ENCODE measurements at places on chromosomes 2 and 18.
A peak's percentile ranks its signal among the peaks of the same experiment; 100 is the strongest.

GRCh38 chr2:19494241-19494640 lies 135.8 kb upstream of the OSR1 start:
- DNase-seq = no peak

DNA sequence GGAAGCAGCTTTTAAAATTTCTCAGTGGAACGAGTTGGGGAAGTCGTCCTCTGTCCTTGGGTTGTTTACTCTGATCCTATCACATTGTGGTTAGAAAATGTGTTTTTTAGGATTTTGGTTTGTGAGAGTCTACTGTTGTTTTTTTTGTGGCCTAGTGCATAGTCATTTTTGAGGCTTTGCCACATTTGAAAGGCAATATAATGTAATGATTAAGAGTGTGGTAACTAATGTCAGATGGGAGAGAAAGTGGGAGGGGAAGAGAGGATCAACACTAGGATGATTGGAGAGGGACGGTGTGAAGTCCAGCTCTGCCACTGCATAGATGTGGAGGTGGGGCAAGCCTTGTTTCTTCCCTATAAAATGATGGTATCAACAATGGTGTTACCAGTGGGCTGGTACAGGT lies 8.5 kb downstream of the SP140L start:
- no peak for DNase-seq

DNA sequence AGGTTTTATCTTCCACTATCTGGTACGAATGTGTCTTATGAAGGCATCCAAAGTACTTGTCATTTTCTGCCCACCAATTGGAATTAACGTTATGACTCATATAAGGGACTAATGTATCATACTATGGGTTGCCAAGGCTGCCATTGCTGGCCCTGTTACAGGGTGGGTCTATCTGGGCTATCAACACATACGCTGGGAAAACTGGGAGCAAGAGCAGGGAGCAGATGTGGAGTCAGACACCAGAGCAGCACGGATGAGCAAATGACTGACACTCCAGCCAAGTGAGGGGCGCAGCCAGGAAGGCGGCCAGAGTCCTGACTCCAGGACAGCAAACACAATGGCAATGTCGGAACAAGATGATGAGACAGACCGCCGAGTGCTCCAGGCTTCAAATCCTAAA lies 145.9 kb downstream of the COPS8 start:
- no peak for DNase-seq

DNA sequence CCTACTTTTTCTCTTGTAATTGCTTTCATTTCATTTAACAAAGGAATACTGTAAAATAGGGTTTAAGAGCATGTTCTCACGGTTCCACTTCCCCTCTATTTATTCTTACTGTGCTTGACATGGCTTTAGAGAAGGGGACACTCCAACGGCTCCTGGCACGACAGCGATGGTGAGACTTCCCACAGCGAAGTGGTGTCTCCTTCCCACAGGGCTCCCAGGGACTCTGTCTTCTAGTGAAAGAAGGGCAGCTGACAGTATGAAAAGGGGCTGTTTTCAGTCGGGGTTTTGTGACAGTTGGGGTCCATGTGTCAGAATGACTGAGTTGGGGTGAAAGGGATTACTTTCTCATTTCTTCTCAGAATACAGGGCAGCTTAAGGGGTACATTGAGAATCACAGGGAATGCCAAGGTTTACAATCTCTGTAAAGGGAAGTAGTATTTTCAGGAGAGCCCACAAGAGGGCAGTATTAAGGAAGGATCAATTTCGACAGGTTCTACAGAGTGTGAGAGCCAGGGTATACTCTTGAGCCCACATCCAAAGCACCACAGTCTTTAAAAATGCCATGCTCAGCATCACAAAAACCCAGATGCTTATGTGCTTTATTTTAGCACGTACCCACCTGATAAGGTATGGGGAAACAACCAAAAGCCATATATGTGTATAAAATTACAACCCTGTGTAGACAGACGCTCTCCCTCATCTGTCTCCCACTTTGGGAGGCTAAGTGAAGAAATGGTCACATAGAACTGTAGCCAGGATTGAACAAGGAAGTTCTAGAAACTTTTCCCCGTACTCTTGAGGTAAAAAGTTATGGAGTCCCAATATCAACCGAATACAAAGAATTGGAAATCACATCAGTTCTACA lies 31.3 kb upstream of the RAPGEF4 start:
- DNase-seq = no peak

DNA sequence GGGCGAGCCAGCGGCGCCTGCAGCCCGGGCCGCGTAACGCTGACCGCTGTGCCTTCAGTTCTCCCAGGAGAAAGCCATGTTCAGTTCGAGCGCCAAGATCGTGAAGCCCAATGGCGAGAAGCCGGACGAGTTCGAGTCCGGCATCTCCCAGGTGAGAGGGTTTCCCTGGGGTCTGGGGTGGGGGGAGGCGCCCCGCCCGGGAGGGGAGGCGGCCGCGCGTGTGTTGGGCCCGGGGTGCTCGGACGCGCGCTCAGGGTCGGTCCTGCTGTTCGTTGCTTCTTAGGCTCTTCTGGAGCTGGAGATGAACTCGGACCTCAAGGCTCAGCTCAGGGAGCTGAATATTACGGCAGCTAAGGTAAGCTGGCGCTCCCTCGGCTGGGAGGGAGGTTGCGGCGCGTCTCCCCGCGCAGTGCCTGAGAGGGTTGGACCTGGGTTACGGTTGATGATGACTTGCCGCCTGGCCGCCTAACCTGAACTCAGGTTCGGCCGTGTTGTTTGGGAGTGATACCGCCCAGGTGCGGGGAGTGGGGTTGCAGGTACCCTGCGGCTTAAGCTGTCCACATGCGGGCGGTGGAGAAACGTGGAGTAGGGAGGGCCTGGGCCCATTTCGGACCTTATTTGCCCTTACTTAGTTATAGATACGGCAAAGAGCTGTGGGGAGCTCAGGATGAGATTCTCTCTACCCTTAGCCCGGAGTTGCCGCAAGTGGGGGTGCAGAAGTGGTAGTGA lies 638 bp downstream of the RPS7 start:
- no peak for DNase-seq

DNA sequence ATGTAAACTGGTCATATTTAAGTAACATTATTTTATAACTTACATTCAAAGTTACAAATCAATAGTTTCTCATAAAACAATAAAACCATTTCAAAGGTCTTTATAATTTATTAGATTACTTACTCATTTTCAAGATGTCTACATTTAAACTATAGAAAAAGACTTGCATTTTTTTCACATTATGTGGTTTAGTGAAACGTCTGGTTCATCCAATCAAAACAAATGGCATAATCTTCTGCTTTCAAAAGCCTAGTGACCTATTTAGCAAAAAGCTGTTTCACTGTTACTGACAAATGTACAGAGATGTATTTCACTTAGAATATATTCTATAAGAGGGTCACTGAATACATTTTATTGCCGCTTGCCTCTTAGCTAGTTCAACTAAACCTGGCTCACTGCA lies 49.3 kb upstream of the MCM6 start:
- no peak for DNase-seq

DNA sequence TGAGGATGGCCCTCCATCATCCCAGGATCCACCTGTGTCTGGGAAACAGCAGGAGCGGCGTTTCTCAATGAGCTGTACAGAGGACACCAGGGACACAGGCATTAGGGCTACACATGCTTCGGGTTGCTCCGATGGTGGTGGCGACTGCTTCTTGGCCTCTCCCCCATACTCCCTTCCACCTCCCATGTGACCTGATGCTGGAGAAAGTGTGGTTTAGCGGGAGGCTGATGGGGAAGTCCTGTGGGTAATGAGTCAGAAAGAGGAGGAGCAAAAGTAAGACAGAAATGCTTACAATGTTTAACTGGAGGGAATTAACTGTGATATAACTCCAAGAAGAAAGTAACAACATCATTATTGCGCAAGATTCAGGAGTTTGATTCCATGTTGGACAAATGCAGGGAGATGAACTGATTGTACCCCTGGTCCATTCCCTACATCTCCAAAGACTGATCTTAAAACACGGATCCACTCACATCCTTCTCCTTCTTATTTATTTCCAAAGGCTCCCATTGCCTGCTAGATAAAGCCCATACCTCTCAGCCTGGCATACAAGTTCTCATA lies 186.6 kb downstream of the NRP2 start:
- no peak for DNase-seq

- no peak for DNase-seq
Measured at GRCh38 chr2:3463186-3463835, 56.0 kb downstream of the ADI1 start.

DNA sequence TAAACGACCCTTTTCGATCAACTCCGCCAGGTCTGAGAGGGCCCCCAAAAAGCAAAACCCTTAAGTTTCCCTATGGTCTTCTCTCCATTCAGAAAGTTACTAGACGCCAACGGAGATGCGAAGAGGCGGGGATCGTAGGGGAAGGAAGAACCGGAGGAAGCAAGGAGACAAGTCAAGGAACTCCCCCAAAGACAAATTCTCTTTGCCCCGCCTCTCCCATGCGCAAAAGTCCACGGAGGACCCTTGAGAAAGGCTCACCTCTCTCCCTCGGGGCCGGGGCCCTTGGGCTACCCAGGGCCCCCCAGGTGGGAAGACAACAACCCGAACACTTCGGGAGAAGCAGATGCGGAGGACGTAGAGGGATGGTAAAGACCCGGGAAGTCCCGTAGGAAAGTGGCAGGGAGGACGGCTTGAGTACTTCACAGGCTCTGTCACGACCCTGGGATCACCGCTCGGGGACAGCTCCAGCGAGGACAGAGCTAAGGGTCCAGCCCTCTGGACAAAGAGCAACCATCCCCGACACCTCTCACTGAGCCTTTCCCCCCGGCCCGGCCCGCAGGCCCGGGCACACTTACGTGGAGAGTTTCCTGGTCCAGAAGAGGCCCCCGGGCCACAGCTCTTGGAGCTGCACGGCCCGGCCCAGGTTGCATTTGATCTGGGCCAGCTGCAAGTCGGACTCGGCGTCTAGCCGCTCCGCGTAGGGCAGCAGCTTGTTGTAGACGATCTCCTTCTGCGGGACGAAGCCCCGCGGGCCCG lies 647 bp downstream of the PSME4 start:
- no peak for DNase-seq

DNA sequence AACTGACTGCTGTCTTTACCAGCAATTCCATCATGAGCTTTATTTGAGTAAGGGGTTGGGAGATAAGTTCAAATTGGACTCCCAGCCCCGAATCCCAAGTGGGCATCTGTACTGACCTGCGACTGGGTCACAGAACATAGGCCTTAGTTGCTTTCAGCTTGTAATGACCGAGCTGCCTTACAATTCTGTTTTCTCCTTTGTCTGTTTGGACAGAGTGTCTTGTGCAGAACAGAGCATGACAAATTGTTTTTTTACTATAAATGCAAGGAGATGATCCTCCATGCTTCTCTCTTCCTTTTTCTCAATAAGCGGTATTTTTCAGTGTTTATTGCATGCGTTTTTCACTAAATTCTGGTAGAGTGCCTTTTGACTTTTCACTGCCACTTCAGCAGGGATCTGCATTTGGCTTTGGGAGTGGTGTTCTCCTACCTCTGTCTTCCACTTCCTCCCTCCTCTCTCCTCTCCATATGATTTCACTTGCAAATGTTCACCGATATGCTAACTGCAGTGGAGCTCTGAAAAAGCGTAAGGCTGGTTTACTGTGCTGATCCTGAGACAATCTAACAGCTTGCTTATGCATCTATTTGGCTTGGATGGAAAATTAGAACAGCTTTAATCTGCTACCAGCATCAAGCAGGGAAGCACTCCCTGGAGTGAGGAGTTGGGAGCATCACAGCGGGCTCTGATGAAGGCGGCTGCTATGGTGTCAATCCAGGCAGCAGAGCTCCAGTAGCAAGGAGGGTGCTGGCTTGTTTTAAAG lies 158.8 kb upstream of the SMIM21 start:
- DNase-seq = no peak

GRCh38 chr2:680496-680895 lies 3.3 kb upstream of the TMEM18 start:
- no peak for DNase-seq

DNA sequence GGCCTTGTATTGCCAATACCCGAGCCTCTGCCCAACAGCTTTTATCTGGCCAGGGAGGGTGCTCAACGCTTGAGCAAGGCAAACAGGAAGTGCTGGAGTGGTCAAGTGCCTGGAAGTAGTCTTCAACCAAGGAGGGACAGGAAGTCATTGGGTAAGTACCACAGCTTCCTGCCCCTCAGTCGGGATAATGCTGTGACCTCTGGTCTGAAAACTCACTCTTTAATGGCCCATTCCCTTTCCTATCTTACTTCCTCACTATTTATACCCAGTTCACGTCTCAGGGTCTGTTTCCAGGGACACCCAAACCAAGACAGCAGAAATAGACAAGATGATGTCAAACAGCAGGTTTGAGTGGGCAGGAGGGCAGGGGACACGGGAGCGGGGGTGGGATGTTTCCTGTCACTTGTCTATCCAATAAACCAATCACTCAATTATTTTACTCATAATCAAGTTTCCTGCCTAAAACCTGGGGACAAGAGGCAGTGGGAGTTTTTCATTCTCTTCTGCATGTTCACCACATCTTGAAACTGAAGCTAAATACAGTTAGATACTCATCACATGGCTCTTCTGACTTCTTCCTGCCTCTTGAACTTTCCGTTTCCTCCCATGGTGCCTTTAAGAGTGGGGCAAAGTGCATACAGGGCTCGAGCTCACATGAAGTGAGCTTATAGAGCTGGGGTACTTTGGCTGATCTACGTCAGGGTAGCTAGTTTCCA lies 68.9 kb upstream of the CAB39 start:
- no peak for DNase-seq

- no peak for DNase-seq
Measured at GRCh38 chr18:70021043-70021442, 73.4 kb upstream of the CD226 start.

GRCh38 chr18:5894611-5895298 lies 567 bp downstream of the TMEM200C start:
- DNase-seq = no peak

DNA sequence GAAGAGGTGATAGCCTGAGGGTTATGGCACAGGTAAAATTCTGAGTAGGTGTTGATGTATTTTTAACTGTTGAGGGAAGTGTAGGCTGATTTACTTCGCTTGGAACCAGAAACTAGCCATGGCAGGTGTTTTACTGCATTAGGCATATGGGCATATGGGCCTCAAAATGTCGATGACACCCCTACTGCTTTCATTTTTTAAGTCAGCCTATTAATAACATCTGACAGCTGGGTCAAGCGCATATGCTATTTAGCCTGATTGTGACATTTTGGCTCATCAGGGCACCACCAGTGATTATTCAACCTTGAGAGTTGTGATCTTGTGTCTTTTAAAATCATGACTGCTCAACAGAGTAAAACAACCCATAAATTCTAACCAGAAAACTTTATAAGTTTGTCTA lies 1396.9 kb upstream of the NXPH2 start:
- DNase-seq = peak; percentile 55
